T-helper 1 cell (primary cell): ENCODE measurements at places on chromosomes 3 and 15.

DNA sequence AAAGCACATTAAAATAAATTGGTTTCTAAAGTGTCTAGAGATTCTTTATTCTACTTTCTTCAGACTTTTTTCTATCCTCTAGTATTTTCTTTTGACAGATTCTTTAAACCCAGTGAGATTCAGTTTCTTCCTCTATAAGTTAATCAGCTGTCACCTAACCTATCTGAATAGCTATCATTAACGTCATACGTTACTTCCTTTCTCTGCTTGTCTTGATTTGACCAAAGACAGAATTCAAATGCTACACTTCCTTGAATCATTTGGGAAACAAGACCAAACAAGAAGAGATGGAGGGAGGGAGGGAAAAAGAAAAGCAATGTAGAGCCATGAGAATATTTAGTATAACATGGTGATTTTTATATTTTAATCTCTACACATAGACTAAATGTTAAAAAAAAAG lies 235.2 kb downstream of the NAALADL2 start:
- DNase-seq, result no peak

DNA sequence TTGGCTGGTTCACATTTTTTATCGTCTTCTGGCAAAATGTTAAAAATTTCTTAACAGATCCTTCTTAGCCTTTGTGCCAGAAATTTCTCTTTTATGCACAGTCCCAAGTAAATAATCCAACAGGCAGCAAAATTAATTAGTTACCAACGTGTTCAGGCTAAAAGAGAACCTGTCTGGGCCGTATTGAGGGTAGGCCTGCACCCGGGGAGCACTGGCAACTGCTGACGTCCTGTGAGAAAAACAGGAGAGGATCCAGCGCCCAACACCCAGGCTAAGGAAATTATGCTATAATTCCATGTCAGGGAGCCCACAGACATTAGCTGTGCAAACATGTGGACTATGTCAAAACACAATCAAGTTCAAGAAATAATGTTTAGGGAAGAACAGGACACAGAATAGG lies 30.7 kb upstream of the CSTA start:
- DNase-seq, result no peak

DNA sequence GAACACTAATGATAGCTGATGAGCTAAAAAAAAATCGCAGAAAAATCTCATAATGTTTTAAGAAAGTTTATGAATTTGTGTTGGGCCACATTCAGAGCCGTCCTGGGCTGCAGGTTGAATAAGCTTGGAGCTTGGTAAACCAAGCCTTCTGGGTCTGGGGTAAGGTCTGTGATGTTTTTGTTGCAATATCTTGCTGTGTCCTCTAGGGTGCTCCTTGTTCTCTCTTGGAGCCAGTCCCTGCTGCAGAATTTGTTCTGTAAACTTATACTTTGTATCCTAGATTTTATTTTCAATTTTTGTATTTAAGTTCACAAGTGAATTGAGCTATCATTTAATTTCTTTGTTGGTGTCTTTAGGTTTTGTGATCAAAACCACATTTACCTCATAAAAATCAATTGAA lies 143.7 kb downstream of the NR1D2 start:
- DNase-seq, result no peak

GRCh38 chr3:152717252-152717651 lies 117.7 kb upstream of the P2RY1 start:
- no peak for DNase-seq

GRCh38 chr3:109994853-109995252 lies 657.5 kb upstream of the DPPA4 start:
- DNase-seq, result no peak

GRCh38 chr15:20643024-20643770 lies 101.6 kb upstream of the GOLGA6L6 start:
- DNase-seq, result no peak

- no peak for DNase-seq
Measured at GRCh38 chr15:22989576-22990477, 9.7 kb upstream of the CYFIP1 start.

DNA sequence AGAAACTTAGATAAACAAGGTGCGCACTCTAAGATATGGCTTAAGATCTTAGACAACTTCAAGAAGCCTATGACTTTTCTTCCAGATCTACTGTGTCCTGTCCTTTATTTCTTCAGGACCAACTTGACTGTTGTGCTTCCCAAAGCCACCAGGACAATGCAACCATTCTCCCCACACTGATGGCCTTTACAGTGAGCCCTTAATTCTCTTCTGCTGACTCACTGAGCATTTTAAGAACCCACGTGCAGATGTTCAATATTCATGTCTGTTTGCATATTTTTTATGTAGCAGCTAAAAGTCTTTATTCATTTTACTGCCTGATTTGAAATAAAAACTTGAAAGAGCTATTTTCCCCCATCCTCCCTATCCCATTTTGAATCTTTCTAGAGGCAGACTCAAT lies 103.3 kb upstream of the SLC2A2 start:
- no peak for DNase-seq

DNA sequence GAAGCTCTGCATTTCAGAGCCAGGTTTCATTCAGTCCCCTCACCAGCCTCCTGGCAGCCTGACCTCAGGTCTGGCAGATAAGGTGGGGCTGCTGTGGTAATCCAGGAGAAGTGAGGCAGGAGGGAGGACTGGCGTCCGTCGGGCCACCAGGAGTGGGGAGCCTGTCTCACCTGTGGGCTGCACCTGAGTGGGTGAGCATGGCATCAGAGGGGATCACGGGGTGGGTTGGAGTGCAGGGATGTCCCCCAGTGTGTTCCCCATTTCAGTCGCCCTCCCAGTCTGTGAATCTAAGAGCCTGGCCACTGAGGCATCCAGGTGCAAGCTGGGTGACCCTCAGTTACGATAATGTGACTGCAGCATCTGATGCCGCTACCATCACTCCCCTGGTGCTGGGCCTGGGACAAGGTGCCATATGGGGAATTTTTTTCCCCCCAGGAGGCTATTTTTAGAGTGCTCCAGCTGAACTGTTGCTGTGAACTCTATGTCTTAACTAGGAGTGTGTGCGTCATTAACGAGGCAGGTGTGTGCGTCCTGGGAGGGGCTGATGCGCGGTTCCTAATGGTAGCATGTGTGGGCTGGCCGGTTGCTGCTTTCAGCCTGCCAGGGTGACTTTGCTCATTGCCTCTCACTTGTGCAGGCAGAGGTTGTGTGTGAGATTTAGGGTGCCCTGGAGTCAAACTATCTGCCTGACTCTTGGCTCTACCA lies 165.2 kb downstream of the SLCO3A1 start:
- DNase-seq, result no peak
